ENCODE measurements at places on chromosomes 12 and 14.

GRCh38 chr14:49641697-49642129 is 6.7 kb upstream of the DNAAF2 start:
- peak; percentile 79 for DNase-seq

GRCh38 chr14:60722357-60723115 is 1.6 kb downstream of the SIX4 start:
- peak; percentile 22 for DNase-seq

- DNase-seq = peak; percentile 55
Measured at GRCh38 chr12:42039176-42039575, 105.5 kb downstream of the GXYLT1 start.

DNA sequence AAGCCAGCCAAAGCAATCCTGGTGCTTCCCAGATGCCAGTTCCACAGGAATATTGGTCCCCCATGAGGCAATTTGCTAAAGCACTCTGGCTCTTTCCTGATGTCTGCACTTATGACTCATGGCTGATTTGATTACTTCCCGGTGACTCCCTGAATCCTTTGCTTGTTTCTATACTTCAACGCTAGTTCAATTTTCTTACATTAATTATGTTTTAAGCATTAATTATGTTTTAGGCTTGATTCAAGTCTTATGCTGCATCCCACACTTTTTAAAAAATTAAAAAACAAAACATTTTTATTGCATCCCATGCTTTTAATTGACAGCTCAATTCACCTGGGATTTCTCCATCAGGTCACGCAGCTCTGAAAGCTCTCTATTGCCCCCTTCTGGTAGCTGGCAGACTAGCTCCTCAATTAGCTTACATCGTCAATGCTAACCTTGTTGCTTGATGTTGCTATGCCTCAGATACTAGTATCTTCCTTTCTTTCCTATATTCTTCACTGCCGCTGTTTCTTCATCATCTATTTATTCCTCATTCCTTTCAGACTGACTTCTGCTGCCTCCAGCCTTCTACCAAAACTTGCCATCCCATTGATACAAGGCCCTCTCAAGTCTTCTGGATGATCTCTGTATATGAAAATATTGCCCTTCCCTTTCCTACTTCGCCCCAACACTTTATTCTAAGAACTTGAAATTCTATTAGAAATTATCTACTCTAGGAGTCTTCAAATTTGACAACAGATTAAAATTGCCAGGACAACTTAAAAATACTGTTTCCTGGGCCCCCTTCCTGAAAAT is 32.0 kb downstream of the TSHR start:
- DNase-seq = peak; percentile 92
